ENCODE measurements at places on chromosomes 1 and 21.
A peak's percentile ranks its signal among the peaks of the same experiment; 100 is the strongest.

DNA sequence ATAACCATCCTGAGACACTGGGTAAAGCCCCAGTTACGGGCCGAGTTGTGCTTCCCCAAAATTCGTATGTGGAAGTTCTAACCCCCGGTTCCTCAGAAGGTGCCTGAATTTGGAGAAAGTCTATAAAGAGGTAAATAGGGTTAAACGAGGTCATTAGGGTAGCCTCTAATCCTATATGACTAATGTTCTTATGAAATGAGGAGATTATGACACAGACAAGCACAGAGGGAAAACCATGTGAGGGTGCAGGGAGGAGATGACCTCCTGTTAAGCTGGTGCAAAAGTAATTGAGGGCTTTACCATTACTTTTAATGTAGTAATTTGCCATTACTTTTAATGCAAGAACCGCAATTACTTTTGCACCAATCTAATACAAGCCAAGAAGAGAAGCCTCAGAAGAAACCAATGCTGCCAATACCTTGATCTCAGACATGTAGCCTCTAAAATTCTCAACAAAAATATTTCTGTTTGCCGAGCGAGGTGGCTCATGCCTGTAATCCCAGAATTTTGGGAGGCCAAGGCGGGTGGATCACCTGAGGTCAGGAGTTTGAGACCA lies 260.8 kb downstream of the GPATCH2 start:
- no peak for DNase-seq

- no peak for DNase-seq
These were observed 13.6 kb downstream of the THAP3 start for GRCh38 chr1:6638226-6638625.

- DNase-seq: peak; percentile 74
These were observed 101.3 kb downstream of the IER5 start for GRCh38 chr1:181189691-181190363.

DNA sequence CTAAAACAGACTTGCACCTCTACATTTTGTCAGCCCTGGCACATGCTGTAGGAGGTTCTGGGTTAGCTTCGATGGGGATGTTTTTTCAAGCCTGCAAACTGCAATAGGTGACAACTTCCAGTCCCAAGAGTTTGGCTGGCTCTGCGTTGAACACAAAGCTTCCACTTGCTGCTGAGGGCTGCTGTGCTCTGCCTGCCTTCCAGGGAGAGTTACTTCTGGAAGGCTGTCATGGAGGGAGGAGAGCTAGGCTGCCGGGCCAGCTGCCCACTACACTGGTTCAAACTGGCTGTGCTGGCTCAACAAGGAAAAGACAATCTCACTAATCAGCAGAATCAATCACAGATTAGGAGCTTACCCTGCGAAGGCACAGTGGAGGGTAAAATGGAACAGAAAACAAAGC lies 46.7 kb upstream of the PPP2R5A start:
- no peak for DNase-seq

DNA sequence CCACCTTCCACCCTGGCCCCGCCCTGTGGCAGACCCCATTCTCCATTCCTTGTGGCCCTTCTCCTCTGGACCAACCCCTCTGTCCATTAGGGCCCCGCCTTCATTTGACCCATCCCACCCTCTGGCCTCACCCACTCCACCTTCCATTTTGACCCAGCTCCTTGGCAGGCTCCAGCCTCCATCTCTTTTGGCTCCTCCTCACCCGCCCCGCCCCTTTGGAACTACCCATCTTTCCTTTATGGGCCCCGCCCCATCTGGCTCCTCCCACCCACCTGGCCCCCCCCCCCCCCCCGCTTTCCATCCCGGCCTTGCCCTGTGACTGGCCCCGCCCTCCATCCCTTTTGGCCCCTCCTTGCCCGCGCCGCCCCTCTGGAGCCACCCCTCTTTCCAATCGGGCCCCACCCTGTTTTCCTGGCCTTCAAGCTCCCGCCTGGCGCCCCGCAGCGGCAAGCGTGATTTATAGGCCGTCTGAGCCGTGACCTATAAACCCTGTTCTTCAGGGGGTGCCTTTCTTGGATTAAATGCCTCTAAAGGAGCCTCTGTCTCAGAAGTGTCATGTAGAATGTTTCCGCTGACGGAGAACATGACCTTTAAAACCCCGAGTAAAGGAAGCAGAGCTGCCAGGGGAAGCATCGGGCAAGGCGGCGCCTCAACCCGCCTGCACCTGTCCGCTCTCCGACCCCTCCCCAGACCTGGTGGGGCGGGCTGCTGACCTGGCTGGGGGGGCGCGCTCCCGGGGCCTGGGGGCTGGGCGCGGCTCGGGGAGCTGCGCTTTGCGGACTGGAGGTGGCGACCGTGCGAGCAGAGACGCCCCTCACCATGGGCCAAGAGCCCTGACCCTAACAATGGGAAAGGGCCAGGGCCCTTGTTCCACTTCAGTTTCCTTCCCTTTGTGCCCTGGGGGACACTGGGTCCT lies 178.0 kb downstream of the CAMTA1 start:
- DNase-seq: no peak

All from NCI-H446 (cell line).